Fibroblast of lung (primary cell): ENCODE measurements at places on chromosomes 2 and 18.

DNA sequence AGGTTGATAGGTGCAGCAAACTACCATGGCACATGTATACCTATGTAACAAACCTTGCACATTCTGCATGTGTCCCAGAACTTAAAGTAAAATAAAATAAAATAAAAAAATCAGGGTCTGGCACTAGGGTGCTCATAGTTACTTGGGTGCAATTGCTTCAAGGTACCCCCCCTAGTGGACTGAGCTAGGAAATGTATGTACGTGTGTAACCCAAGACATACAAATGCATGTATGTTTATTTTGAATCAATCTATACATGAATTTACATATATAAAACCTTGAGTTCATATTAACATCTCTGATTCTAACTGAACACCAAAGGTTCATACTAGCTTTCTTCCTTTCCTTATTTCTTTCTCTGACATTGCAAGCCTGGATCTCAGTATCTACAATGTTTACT lies 51.5 kb downstream of the USP37 start:
- no peaks in the 10 kb centered on the region for H3K4me1 ChIP-seq
- DNase-seq = peak; percentile 5
- no peaks in the 10 kb centered on the region for H3K27me3 ChIP-seq
- no peaks in the 10 kb centered on the region for H3K36me3 ChIP-seq

DNA sequence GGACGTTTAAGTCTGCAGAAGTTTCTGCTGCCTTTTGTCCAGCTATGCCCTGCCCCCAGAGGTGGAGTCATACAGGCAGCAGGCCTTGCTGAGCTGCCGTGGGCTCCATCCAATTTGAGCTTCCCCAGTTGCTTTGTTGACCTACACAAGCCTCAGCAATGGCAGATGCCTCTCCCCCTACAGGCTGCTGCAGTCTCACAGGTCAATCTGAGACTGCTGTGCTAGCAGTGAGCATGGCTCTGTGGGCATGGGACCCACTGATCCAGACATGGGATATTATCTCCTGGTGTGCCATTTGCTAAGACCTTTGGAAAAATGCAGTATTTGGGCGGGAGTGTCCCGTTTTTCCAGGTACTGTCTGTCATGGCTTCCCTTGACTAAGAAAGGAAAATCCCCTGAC lies 726.0 kb downstream of the ERBB4 start:
- no peak overlapping the region for H3K27ac ChIP-seq
- H3K4me3 ChIP-seq = no peak overlapping the region
- H3K36me3 ChIP-seq = no peaks in the 10 kb centered on the region
- no peaks in the 10 kb centered on the region for H3K4me1 ChIP-seq
- no peaks in the 10 kb centered on the region for H3K27me3 ChIP-seq

- no peaks in the 10 kb centered on the region for H3K27me3 ChIP-seq
- no peaks in the 10 kb centered on the region for H3K36me3 ChIP-seq
- no peaks in the 10 kb centered on the region for H3K4me1 ChIP-seq
- H3K4me3 ChIP-seq = no peak overlapping the region
- peak; percentile 90 for DNase-seq
These were observed 218.4 kb downstream of the CDH20 start for GRCh38 chr18:61551586-61551985.

DNA sequence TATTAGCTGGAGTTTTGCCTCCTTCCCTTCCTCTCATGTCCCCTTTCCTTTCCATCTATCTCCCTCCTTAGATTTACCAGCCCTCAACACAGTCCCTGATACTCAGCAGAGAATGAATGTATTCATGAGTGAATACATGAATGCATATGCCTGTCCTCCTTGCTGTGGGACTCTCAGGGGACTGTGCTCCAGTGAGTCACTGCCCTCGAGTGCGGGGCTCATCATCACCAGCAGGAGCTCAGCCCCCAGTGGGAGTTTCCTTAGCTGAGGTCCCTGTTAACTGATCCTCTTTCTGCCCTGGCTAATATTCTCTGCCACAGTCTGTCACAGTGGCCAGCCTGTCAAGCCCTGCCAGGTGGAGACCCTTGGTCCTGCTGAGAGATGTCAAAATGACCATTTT lies 104.9 kb upstream of the LHCGR start:
- no peak for DNase-seq
- no peaks in the 10 kb centered on the region for H3K36me3 ChIP-seq
- no peak overlapping the region for H3K27ac ChIP-seq
- H3K4me3 ChIP-seq = no peak overlapping the region
- no peaks in the 10 kb centered on the region for H3K4me1 ChIP-seq
- H3K27me3 ChIP-seq = no peaks in the 10 kb centered on the region

GRCh38 chr2:111148225-111148873 lies 27.6 kb downstream of the BCL2L11 start:
- no peak overlapping the region for H3K27ac ChIP-seq
- no peaks in the 10 kb centered on the region for H3K4me1 ChIP-seq
- H3K4me3 ChIP-seq = no peak overlapping the region
- no peak for DNase-seq
- H3K27me3 ChIP-seq = no peaks in the 10 kb centered on the region
- H3K36me3 ChIP-seq = no peaks in the 10 kb centered on the region
